Femur (tissue), 1 donor: ENCODE measurements at places on chromosomes 1 and 21.

- no peak for DNase-seq
Observed at GRCh38 chr1:228786361-228787129, 51.3 kb downstream of the RHOU start.

GRCh38 chr1:9081473-9081872 is 12.0 kb upstream of the SLC2A5 start:
- DNase-seq, result no peak

- DNase-seq, result no peak
Observed at GRCh38 chr1:6288665-6289064, 27.8 kb upstream of the GPR153 start.

DNA sequence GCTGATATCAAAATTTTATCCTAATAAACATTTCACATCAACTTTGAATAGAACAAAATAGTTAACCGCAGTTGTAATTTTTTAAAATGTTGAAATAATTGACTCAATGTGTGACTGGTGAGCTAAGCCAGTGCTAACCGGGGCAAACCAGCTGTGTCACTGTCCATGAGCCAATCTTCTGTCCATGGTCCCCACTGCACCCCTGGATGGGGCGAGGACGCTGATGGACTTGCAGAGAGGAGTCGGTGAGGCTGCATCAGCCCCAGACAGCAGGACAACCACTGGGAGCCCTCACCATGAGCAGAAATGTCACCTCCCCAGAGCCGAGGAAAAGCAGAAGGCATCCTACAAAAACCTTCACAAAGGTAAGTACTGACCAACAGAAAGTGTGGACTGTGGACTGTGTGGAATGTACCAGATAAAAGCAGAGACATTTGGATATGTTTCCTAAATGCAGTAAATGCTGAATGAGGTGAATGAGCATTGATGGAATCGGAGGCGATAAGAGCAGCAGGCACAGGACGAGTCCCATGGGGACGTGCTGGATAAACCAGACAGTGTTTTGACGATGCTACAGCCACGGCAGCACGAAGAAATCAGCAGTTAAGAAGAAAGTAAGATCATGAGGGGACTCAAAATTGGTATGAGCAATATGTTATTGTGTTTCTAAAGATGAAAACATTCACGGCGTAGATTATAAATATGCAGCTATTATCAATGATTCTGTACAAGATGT is 115.0 kb upstream of the BACE2 start:
- DNase-seq, result no peak

DNA sequence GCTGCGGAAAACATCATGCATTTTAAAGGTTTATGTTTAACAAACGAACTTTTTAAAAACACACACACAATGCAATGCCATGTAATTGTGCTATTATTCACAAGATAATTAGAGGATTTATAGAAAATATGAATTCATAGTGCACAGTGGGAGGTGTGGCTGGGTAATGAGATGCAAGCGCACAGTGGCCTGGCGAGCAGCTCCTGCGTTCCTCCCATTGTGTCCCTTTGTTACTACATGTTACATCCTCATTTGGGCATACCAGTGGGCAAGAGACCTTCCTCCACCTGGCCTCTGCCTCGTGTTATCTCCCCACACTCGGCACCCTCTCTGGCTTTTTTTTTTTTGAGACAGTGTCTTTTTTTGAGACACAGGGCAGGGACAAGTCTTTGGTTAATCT is 30.0 kb upstream of the TENT5B start:
- no peak for DNase-seq

- DNase-seq, result no peak
Observed at GRCh38 chr1:226604560-226605317, 56.2 kb downstream of the STUM start.

DNA sequence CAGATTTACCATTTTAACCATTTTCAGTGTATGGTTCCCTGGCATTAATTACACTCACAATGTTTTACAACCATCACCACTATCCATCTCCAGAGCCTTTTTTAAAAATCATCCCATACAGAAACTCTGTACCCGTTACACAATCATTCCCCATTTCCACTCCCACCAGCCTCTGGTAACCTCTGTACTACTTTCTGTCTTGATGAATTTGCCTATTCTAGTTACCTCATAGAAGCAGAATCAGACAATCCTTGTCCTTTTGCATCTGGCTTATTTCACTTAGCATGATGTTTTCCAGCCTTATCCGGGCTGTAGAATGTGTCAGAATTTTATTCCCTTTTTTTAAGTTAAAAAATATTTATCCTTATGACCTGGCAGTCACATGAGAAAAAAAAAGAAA is 33.0 kb downstream of the PGM1 start:
- DNase-seq, result no peak

DNA sequence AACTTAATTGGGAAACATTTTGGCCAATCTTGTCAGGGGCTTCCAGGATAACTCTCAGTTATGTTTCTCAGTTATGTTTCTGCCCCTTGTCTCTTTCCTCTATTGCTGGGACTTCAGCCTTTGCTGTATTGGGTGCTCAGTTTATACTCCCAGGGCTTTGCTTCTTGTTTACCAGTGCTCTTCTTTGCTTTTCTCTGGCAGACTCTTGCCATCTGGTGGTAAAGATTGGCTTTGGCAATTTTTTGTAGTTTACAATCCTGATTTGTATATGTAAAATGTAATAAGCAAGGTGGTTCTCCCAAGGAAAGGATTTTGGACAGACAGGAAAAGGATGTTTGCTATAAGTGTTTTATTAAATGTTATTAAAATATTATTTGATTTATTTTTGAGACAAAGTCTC is 37.9 kb downstream of the FABP3 start:
- no peak for DNase-seq

GRCh38 chr1:22288593-22289241 is 145.8 kb upstream of the WNT4 start:
- DNase-seq, result peak; percentile 5

GRCh38 chr1:234676103-234676594 is 66.2 kb upstream of the IRF2BP2 start:
- peak; percentile 90 for DNase-seq

DNA sequence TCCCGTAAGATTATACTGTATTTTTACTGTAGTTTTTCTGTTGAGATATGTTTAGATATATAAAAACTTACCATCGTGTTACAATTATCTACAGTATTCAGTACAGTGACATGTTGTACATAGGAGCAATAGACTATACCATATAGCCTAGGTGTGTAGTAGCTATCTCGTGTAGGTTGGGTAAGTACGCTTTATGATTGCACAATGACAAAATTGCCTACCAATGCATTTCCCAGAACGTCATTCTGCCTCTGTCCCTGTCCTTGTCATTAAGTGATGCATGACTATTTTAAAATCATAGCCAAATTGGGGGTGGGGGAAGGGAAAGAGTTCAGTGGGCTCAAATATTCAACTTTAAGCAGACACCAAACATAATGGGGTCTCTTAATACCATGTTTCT is 233.8 kb upstream of the TMEM51 start:
- DNase-seq, result no peak

DNA sequence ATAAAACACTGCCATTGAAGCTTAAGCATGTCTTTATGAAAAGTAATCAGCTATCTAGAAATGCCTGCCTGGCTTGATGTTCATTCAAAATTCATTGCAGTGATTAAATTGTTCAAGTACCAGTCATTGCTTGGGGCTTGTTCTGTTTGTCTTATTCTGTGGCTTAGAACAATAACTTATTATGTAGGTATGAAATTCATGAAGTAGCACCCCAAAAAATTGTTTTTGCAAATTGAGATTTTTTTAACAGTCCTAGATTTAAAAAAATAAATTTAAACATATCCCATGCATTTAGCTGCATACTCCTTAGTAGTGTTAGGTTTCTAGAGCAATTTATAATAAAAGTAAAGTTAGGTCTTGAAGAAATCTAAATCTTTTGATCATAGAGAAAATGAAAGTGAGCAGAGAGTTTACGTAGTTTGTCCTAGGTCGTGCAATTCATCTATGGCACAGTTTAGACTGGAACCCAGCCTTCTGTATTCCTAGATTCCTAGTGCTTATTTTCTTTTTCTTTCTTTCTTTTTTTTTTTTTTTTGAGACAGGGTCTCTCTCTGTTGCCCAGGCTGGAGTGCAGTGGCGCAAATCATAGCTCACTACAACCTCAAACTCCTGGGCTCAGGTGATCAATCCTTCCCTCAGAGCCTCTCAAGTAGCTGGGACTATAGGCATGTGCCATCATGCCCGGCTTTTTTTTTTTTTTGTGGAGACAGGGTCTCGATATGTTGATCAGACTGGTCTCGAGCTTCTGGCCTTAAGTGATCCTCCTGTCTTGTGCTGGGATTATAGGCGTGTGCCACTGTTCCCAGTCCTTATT is 9.3 kb downstream of the MIER1 start:
- DNase-seq, result no peak

GRCh38 chr1:196660852-196661251 is 9.0 kb downstream of the CFH start:
- peak; percentile 26 for DNase-seq

GRCh38 chr1:54012863-54013262 is 5.1 kb downstream of the LDLRAD1 start:
- no peak for DNase-seq

DNA sequence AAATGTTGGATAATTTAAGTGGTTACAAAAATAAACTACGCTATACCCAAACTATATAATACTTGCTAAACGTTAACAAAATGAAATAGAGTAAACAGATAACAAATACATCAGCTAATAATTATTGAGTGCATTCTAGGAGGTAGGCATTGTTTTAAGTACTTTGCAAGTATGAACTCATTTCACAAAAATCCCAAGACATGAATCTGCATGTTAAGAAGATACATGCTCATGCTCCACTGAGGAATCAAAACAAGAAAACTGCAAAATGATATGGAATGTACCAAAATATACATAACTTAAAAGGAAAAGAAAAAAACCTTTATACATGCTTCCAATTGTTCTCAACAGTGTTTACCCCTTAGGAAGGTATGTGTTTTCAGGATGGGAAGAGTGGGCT is 2.5 kb downstream of the FRRS1 start:
- DNase-seq, result no peak

GRCh38 chr1:94951509-94952208 is 24.7 kb upstream of the CNN3 start:
- no peak for DNase-seq

GRCh38 chr1:15758953-15759661 is 512 bp downstream of the FBLIM1 start:
- DNase-seq, result no peak

- no peak for DNase-seq
Observed at GRCh38 chr1:78340006-78340405, 150.8 kb upstream of the PTGFR start.

DNA sequence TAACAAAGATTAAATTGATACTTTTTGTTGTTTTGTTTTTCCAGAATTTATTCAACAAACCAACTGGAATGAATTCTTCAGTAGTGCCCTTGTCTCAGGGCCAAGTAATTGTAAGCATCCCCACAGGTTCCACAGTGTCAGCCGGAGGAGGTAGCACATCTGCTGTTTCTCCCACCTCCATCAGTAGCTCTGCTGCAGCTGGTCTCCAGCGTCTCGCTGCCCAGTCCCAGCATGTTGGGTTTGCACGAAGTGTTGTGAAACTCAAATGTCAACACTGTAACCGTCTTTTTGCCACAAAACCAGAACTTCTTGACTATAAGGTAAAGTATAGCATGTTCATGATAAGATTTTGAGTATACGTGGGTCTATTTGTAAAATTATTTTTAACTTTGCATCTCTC is 118.5 kb downstream of the ZMYM4 start:
- no peak for DNase-seq

DNA sequence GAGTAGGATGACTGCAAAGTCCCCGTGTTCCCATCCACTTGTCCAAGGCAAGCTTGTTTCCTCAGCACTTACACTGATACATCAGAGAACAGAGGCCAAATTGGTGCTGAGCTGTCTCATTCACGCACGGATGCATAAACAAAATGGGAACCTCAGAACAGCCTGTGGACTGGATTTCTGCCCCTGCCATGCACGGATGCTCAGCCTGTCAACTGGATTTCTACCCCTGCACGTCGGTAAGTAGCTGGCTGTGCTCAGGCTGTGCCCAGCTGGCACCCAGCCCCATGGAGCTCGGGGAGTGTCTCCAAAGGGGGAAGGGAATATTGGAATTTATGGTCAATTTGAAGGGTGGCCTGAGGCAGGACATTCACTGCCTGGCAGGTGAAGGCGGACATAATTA is 40.8 kb upstream of the TMPRSS2 start:
- no peak for DNase-seq

DNA sequence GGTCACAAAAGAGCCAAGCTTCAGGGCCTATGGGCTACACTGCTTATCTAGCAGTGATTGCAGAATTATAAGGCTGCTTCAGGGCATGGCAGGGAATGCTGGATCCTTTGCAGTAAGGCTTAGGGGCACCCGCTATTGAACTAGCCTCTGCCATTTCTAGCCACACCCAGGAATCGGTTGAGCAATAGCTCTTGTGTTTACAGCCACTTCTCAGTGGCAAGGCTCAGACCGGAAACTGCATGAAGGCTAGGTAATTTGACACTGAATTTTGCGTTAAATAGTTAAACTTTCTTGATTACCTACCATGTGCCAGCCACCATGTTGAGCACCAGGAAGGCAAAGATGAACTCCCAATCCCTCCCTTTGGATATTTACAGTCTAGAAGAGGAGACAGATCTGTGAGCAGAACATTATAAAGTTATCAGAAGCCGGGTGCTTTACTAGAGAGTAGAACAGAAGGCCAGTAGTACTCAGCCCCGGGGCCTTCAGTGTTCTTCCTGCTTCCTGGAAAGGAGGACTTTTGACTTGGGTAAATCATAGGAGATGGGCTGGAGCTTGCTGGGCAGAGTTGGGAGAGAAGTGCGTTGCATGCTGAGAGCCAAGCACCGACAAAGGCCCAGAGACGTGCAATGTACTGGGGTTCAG is 98.6 kb upstream of the LPGAT1 start:
- no peak for DNase-seq

DNA sequence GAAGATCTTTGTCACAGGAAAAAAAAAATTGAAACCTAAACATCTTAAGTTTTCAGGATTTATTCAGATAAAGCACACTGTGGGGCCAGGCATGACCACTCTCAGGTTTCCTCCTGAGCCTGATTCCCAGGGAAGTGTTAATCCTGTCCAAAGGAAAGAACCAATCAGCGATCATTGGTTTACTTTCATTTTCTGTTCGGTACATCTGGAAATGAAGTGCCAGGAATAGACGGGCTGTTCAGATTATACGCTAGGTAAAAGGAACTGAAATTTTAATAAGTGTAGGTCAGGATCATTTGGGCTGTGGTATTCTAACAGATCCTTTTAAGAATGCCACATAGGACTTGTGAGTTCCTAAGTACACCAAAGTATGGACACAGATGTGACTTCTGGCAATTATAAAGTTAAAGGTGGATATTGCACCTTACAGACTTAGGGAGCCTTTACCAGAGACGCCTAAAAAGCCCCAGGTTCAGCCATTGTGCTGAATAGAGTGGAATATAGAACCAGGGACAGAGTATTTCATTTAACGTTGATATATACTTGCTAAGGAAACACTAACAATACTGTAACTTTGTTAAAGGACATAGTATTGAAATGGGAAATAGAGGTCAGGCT is 9.3 kb upstream of the CACYBP start:
- DNase-seq, result no peak

GRCh38 chr1:9717193-9718005 is 65.9 kb downstream of the PIK3CD start:
- DNase-seq, result peak; percentile 80

DNA sequence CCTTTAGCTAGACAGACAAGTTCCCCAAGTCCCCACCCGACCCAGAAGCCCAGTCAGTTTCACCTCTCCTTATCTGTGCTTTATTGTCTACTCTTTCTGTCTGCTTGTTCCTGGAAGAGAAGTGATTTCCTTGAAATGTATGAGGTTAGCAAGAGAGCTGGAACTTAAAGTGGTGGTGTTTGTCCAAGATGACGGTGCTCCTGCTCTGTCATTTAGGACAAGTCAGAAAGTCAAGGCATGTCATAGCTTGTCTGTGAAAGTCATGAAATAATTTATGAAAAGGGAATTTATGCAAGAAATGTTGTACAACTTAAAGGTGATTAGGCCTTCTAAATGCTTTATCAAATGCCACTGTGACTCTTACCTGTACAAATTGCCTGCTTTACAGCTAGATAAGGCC is 178.1 kb downstream of the PLA2G4A start:
- DNase-seq, result no peak
